ENCODE measurements at places on chromosomes 5 and 9. TPM values are rescaled to one million over a fixed set of nuclear protein-coding genes. Genes with fewer than 3 reads are reported as not detected.

Gene ENHO
- not detected for total RNA-seq

Gene RNF14
- total RNA-seq, result 49.8 TPM

Gene GHR
- total RNA-seq, result 1.8 TPM

Gene BTNL3
- not detected for total RNA-seq

Gene GMCL2
- not detected for total RNA-seq

DNA sequence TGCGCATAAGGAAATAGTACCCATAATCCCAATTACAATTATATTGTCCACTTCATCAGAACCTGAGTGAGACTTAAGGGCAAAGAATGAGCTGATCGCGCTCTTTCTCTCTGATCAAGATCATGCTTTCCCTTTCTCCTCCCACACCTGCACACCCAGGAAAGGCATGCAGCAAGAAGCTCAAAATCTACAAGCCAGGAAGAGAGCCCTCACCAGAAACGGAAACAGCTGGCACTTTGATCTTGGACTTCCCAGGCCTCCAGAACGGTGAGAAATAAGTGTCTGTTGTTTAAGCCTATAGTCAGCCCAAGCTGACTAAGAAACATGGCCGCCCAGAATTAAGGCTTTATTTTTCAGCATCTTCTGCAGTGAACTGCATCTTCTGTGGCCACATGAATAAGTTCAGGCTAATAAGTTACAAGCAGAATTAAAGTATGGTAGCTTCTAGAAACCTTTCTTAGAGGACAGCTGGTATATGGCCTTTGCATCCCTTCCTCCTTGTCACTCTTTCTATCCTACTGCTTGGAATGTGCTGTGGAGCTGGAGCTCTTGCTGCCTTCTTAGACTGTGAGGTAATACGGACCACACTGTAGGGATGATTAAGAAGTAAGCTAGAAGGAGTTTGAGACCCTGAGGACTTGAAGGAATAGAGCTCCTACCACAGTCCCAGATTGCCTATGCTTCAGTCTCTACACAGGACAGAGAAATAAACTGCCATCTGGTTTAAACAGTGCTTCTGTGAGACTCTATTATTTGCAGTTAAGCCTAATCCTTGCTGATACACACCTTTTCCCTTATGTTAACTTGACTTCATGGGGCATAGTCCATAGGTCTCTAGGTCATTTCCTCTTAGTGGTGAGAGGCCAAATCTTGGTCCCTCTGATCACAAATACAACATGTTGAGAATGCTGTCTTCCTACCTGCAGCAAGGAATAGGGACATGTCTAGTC is 17.2 kb downstream of the OR2S2 start:
- no peak for DNase-seq

DNA sequence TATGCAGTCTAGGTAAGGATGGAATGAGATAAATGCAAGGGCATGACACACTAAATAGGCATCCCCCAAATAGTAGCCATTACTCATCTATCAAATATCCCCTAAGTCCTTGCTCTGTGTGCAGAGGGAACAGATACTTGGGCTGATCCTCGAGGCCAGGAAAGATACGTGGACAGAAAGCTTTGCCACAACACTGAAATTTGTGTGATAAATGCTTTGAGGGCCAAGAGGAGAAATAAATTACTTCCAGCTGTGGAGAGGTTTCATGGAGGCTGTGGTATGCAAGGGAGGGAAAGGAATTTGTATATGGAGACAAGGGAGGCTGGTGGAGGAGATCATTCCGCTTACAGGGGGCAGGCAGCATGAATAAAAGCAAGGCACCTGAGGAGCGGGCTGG is 18.5 kb downstream of the ATOX1 start:
- DNase-seq, result no peak

DNA sequence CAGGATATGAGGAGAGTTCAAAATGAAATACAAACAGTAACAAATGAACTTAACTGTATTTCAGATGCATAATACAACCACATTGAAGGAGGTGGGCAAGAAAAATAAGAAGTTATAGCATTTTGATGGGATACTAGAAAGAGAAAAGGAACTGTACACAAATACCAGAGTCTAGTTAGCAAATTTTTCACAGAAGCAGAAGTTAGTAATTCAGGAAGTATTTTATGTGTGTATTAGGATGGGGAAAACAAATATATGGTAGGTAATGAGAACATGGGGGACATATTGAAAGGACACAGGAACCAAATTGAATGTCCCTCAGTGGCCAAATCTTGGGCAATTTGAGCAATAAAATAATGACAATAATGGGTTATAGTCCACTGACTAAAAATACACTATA is 18.4 kb downstream of the GM2A start:
- no peak for DNase-seq

GRCh38 chr5:172765766-172766286 is 5.2 kb downstream of the DUSP1 start:
- DNase-seq, result no peak

- no peak for DNase-seq
Observed at GRCh38 chr5:137791387-137791786, 37.2 kb upstream of the HNRNPA0 start.

- DNase-seq, result no peak
Observed at GRCh38 chr5:111119856-111120255, 27.7 kb downstream of the WDR36 start.

DNA sequence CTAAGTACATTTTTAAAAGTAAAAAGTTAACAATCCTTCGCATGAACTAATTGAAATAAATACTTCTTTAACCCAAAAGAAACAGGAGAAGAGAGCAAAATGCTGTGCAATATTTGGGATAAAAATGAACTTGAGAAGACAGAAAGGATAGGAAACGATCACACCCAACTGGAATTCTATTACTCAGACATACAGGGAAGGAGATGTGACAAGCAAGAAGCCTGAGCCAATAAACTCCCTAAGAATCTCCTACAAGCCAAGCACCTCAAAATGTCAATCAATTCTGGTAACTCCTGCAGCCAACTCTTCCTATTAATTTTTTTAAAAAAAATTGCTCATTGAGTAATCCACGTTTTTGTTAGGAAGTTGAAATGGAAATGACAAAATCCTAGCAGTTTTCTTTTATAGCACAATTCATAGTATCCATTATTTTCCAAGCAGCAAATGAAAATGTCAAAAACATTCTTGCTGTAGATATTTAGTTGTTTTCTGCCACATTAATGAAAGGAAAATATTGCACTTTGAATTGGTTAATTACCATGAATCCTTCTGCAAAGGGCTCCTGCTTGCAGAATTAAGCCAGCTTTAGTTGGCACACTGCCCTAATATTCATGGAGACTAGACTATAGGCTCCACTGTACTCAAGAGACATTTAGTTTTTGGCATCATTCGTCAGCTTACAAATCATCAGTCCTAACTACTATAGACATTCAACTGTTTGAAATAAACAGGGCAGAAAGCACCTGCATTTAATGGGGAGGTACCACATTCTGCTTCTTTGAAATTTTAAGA is 89.0 kb downstream of the RFX3 start:
- no peak for DNase-seq

DNA sequence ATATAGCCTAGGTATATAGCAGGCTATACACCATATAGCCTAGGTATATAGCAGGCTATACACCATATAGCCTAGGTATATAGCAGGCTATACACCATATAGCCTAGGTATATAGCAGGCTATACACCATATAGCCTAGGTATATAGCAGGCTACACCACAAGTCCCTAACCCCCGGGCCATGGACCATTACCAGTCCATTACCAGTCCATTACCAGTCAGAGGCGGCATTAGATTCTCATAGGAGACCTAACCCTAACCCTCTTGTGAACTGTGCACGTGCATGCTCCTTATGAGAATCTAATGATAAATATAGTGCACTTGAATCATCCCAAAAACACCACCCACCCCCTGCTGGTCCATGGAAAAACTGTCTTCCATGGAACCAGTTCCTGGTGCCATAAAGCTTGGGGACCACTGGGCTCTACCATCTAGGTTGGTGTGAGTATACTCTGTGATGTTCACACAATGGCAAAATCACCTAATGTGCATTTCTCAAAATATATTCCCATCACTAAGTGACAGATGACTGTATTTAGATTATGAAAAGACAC is 4.7 kb downstream of the PLIN2 start:
- no peak for DNase-seq

DNA sequence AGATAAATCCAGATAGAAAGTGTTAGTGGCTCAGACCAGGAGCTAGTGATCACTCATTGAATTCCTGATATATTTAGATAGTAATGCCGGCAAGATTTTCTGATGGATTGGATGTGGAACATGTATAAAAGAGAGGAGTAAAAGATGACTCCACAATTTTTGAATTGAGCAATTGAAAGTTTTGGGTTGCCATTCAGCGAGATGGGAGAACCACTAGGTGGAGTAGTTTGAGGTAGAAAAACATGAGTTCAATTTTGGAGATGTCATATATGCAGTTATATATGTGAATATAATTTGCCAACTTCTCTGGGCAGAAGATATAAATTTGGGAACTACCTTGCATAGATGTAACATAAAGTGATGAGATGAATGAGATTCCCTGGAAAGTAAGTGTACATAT is 502.5 kb upstream of the SEMA6A start:
- DNase-seq, result no peak

GRCh38 chr5:139631520-139632165 is 16.5 kb upstream of the CXXC5 start:
- no peak for DNase-seq

DNA sequence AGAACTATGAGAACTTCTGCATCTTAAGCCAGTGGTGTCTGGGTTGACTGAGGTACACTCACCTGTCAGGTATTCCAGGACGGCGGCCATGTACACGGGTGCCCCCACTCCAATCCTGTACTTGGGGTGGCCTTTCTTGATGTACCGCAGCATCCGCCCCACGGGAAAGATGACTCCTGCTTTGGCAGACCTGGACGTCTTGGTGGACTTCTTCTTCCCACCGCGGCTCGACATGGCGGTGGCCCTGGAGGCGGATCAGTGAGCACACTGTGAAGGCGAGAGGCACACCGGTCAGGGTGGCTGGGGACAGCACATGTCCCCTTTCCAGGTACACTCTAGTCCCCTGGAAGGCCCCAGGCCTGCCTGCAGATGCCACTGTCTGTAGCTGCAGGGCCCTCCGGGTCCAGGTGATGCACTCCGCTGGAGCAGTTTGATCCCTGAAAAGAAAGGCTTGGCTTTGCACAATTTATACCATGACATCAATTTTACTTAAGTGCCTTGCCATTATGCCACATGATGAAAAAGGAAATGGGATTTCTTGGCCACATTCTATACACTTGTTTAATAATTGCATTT is 10.1 kb downstream of the MACROH2A1 start:
- no peak for DNase-seq

DNA sequence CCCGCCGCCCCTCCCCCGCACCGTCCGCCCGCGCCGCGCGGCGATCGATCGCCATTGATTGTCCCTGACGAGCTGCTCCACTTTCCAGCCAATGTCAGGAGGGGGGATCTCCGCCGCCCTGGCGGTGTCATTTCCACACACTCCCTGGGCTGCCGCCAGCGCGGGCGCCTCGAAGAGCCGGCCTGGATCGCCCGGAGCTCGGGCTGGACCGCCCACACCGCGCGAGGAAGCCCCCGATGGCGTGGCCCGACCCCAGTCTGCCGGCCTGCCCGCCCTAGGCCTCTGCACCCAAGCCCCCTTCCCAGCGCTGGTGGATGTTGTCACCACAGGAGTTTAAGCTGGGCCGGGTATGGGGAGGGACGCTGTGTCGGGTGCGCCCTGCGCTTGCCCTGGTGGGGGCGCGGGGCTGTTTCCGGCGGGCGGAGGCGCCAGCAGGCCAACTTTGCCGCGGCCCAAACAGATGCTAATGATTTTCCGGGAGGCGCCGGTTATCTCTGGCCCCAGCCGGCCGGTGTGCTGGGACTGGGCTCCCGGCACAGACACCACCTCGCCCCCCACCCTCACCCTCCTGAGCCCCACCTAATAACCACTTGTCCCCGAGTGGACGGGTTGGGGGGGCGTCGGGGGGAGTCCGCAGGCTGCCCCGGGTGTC is 10.6 kb upstream of the CXXC5 start:
- no peak for DNase-seq

GRCh38 chr5:33720176-33720575 is 171.6 kb downstream of the ADAMTS12 start:
- no peak for DNase-seq

DNA sequence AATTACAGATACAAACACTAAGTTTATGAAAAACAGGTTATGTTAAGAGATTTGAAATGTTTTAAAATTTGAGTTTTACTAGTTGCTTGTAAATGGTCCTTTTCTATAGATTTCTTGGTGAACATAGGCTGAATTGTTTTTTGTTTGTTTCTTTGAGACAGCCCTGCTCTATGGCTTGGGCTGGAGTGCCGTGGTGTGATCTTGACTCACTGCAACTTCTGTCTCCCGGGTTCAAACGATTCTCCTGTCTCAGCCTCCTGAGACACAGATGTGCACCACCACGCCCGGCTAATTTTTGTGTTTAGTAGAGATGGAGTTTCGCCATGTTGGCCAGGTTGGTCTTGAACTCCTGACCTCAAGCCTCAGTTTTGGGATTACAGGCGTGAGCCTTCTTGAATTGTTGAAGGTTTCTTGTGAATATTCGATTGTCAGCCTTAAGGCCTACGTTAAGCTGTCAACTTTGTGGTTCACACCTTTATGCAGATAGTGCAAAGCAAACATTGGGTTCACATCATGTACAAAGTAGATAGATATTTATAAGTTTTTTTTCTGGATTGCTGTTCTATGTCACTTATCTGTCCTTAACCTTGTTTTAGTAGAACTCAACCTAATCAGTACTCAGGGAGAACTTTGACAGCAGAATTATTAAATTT is 26.2 kb downstream of the UHRF2 start:
- DNase-seq, result no peak

- no peak for DNase-seq
Observed at GRCh38 chr5:107389775-107390148, 281.0 kb downstream of the EFNA5 start.

DNA sequence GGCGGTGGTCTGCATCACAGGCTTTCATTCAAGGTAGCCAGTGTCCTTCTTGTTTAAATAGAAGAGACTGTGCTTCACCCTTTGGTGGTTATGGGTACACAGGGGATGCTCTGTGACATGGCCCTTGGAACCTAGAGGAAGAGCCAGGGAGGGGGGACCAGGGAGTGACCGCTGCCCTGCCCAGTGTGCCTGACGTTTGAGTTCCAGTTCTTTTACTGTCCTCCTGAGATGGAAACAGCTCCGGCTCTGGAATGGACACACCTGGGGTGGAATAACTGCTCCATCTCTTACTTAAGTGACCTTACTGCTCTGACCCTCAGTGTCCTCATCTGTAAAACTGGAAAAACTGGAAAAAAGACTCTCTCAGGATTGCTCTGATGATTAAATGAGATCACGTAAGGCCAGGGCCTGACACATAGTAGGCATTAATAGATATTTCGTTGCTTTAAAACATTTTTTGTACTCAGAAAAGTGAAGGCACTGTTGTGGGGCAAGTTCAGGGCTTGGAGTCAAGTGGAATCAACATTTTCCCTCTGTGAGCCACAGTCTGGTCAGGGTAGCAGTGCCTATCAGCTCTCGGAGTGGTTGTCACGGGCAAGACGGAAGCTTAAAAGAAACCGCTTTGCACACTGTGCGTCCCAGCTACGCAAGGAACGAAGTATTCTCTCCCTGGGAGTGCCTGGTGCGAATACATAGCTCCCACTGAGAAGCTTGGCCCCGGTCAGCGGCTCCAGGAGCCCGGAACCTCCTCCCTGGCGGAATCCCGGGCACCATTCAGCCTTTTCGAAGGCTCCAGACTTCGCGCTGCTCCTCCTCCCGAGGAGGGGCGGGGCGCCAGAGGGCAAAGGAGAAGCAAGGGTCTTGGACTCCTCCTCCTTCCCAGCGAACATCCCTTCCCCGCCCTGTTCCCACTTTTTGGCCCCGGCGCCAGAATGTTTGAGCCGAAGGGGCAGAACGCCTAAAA is 5.8 kb downstream of the POU4F3 start:
- no peak for DNase-seq

GRCh38 chr5:77882670-77883257 is 106.6 kb upstream of the TBCA start:
- DNase-seq, result no peak
